ENCODE measurements at places on chromosomes 3 and 15.
A peak's percentile ranks its signal among the peaks of the same experiment; 100 is the strongest.

- DNase-seq = peak; percentile 78
Observed at GRCh38 chr3:77081240-77081661, 41.4 kb downstream of the ROBO2 start.

DNA sequence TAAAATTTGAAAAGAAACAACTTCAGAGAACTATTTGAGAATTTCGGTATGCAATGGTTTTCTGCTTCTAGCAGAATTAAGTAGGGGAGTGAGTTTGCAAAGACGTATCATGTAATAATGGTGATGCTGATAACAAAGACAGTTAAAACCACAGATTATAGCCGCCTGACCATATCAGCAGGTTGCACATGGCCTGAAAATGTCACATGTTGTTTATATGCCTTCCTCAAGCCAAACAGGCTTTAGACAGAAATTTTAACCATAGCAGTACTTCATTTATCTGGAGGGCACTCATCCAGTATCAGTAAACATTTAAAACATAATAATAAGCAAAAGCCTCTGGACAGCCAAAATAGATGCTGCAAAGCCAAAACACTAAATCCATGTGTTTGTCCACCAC is 131.7 kb downstream of the RYR3 start:
- DNase-seq = no peak

DNA sequence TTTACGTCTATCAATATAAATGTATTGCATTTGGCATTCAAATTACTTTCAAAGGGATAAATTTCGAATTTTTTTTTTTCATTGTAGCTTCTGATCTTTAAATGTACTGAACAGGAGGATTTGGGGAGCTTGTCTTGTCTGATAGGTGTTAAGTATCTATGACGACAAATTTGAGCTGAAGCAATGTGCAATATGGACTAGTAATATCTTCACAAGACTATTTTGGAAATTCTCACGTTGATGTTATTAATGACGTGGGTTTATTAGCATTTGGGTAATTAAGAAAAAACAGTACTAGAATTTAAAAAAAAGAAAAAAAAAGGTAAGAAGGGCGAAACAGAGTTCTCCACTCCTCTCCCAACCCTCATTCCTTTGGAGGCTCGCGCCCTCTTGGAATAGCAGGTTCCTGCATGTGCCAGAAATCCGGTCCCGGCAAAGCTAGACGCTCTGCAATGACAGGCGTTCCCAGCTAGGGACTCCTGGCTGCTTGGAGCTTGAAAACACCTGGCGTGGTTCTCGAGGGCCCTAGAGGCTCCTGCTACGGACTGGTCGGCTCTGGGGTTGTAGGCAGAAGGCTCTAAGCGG is 648 bp upstream of the P2RY1 start:
- DNase-seq = no peak

GRCh38 chr3:132660811-132661070 is 612 bp downstream of the UBA5 start:
- no peak for DNase-seq

DNA sequence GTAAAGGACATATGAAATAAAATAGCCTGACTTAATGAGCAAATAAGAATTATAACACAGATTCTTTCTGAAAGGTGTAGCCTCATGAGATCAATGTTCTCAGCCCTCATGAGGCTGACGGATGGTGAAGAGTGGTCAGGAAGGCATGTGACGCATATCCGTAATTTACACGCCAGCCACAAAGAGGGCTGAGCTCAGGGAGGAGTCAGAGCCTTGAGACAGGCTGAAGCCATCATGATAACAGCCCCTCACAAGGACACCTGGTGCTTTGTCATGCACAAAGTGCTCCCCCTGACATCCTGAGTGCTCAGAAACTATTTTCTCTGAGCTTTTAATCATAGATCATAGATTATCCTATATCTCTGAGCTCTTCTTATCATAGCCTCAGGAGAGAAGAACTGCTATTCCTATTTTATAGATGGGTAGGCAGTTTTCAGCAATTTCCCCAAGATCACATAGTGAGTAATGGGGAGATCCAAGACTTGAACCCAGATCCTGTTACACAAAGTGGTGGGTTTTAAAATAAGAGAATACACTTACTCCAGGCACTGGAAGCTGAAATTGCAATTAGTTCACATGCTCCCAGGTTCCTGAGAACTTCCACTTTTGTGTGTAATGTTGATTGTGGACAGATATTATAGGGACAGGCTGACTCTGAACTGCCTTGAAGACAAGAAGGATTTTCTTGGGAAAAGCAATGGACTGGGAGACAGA is 267.1 kb downstream of the RPLP1 start:
- DNase-seq = no peak

GRCh38 chr3:33428734-33429133 is 11.5 kb downstream of the UBP1 start:
- no peak for DNase-seq

GRCh38 chr15:100681335-100681746 is 79.0 kb downstream of the ASB7 start:
- DNase-seq = no peak

GRCh38 chr15:91133511-91133910 is 33.5 kb downstream of the SV2B start:
- no peak for DNase-seq

GRCh38 chr3:52289747-52290595 is 2.3 kb downstream of the GLYCTK start:
- peak; percentile 65 for DNase-seq

- no peak for DNase-seq
Observed at GRCh38 chr3:163450698-163451097, 1627.6 kb downstream of the SI start.

GRCh38 chr3:30845606-30846005 is 48.9 kb downstream of the GADL1 start:
- no peak for DNase-seq
